ENCODE measurements at places on chromosomes 11 and 22.
A peak's percentile ranks its signal among the peaks of the same experiment; 100 is the strongest.

GRCh38 chr11:1854132-1854948 lies 1.5 kb downstream of the LSP1 start:
- DNase-seq = no peak

DNA sequence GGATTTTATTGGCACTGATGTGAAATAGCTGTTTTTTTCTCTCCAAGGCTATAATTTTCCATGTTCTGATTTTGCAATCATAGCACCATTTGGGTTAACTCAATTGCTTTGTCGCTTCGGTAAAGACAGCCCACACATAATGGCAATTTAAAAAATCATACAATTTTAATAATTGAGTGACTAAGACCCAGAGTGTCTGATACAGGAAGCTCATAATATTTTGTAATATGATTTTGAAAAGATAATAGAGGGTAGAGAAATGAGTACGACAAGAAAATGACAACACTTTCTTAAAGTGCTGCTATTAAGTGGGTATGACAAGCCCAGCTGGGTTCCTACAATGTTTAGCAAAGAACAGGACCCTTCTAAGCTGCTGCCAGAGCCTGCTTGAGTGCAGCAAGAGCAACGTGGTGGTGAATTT lies 439.1 kb downstream of the METTL15 start:
- no peak for DNase-seq

DNA sequence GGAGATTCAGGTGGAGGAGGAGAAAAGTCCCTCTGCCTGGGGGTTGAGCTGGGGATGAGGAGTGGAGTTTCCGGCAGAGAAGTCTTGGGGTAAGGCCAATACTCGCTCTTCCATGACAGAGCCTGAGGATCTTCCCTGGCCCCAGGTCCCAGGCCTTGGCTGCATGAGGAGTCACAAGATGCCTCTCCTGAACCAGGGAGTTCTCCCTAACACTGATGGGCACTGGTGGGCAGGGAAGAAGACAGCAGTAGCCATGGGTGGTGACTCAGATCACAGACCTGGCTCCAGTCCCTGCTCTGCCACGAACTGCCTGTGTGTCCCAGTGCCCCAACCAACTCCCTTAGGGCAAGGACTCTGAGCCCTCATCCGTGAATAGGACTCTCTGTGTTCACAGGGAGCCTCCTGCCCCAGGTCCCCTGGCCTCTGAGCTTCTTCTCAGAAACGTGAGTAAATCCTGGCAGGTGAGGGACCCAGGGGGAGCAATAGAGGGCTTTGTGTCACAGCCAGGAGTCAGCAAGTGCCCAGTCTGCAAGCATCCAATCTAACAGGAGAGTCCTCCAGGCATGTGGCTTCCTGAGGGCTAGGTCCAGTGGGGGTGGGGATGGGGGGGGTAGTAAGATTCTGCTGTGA lies 45.5 kb upstream of the FTH1 start:
- no peak for DNase-seq

DNA sequence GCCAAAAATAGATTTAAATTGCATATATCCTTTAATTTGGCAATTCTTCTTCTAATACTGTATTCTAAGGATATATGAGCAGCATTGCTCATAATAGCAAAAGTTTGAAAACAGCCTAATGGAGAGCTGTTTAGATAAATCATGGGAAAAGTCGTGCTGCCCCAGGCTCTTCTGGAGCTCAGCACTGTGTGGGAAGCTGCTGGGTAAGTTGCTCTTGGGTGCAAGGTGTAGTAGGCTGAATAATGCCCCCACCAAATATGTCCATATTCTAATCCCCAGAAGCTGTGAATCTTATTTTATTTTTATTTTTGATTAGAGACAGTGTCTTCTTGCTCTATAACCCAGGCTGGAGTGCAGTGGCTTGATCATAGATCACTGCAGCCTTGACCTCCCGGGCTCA lies 34.9 kb upstream of the WEE1 start:
- no peak for DNase-seq

- no peak for DNase-seq
Measured at GRCh38 chr11:35281169-35281688, 138.1 kb downstream of the SLC1A2 start.

GRCh38 chr11:1298695-1299492 lies 10.5 kb downstream of the TOLLIP start:
- peak; percentile 87 for DNase-seq

GRCh38 chr22:19775496-19776325 lies 15.1 kb downstream of the TBX1 start:
- no peak for DNase-seq

GRCh38 chr11:10625982-10626311 lies 57.5 kb upstream of the LYVE1 start:
- DNase-seq = no peak

GRCh38 chr11:134956450-134957210 lies 544.6 kb upstream of the B3GAT1 start:
- DNase-seq = no peak

- no peak for DNase-seq
Measured at GRCh38 chr11:103279821-103280220, 170.6 kb downstream of the DYNC2H1 start.

GRCh38 chr22:20199413-20199842 lies 48.6 kb upstream of the CCDC188 start:
- no peak for DNase-seq

GRCh38 chr11:96292291-96293010 lies 50.5 kb downstream of the MAML2 start:
- no peak for DNase-seq

- no peak for DNase-seq
Measured at GRCh38 chr11:107545101-107545514, 20.4 kb downstream of the ALKBH8 start.

- DNase-seq = no peak
Measured at GRCh38 chr11:18307461-18308139, 14.3 kb downstream of the HPS5 start.

DNA sequence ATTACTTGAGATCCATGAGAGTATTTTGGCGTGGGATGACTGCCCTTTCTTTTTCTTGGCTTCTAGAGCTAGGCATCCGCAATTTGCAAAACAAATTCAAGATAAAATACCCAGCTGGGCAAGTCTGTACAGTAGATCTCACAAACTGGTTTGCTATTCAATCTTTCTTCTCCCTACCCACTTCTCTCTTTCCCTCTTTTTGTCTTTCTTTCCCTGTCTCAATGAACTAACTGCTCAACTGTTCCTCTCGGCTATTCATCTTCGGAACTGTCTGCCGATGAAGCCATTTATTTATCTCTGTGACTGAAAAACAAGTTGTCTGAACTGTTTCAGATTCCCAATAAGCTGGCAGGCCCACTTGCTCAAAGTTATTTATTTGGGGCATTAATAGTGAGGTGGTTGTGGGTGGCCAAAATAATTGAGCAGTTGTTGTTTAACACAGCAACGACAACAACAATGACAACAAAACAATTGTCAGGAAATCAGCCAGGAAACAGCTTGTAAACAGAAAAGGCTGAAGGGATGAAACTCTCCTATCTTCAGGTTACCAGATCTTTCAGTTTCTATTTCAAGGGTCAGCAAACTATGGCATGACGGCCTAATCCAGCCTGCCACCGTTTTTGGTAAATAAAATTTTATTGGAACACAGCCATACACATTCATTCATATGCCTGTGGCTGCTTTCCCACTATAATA lies 76.0 kb upstream of the MTMR2 start:
- no peak for DNase-seq

- DNase-seq = no peak
Measured at GRCh38 chr11:120239713-120240640, at the start of gene POU2F3. TSS of gene POU2F3 (plus strand) at chr11:120240140. CDS start at chr11:120240344, 204 bp downstream.

DNA sequence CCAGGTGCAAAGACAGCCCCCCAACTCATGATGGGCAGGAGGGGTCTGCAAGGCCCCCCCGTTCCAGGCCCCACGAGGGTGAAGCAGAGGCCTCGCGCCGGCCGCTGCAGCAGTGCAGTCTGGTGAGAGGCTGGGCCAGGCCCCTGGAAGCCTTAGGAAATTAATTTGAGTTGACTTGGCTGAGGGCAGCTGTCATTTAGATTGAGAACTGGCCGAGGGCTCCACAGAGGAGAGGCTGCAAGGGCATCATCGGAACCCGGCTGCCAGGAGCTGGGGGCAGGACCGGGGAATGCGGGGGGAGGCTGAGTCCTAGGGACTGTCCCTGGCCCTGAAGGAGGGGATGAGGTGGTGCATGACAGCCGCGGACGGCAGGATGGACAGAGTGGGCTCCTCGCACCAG lies 39.9 kb downstream of the MN1 start:
- no peak for DNase-seq

DNA sequence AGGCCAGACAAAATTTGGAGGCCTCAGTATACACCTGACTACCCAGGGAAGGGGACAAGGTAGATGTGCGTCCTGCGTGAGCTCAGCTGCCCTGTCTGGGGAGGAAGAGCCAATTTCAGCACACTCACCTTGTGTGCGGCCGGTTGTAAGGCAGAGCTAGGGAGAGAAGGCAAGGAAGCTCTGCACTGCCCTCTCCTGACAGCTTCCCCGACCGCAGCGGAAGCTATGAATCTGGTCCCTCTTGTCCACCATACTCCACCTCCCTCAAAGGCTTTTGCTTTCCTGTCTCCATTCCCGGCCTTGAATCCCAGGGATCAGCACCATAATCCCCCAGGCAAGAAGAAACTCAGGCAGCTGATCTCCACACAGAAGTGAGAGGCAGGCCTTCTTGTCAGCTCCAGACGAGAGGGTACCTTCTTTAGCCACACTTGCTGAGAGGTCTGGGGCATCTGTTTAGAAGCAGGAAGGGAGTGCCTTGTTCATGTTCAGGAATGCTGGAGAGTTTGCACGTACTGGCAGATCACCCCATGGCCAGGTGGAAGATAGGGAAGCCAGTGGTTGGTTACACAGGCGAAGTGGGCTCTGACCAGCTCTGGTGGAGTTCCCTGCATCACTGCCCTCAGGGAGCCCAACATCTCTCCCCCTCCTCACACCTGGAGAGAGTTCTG lies 62.5 kb downstream of the FEZ1 start:
- DNase-seq = peak; percentile 57

DNA sequence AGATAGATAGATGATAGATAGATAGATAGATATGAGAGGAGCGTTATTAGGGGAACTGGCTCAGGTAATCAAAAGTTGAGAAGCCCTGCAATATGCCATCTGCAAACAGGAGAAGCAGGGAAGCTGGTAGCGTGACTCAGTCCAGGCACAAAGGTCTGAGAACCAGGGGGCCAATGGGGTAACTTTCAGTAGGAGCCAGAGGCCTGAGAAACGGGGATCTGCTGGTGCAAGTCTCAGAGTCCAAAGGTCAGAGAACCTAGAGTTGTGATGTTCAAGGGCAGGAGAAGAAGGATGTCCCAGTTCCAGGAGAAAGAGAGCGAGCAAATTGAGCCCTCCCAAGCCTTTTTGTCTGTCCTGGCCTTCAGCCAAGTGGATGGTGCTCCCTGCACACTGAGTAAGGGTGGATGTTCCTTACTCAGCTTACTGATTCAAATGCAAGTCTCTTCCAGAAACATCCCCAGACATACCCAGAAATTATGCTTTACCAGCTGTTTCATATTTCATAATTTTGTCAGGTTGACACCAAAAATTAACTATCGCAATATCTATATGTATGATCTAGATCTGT lies 87.8 kb upstream of the SLC22A12 start:
- peak; percentile 53 for DNase-seq

GRCh38 chr11:2367266-2368160 lies 9.6 kb upstream of the CD81 start:
- DNase-seq = peak; percentile 17

DNA sequence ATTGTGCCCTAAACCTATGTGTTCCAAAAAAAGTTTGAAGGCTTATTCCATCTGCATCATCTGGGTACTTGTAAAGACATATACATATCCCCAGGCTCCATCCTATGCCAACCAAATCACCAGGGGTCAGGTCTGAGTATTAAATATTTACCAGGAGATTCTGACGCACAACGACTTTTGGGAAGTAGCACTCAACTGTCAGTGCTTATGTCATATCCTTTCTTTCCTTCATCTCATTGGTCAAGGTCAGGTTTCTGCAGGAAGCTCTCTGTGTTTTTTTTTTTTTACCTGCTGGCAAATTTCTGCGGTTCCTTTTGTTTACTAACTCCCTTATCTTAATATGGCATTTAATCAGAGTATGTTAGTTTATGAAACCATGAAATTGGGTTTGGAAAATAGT lies 22.5 kb upstream of the CYP2R1 start:
- DNase-seq = no peak

DNA sequence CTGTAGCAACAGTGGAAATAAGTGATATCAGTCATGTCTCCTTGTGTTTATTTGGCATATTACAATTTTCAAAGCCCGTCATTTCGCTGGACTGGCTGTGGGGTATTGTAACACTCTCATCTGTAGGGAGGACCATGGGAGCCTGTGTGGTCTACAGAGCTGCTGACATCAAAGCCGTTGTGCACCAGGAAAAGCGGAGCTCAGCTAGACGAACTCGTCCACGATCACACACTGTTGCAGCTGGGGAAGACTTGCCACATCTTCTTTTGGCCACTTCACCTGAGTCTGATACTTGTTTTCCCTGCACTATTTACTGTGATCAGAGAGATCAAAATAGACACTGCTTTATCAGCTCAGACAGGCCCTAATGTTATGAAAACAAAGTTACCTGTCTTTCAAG lies 741.3 kb downstream of the OPCML start:
- no peak for DNase-seq

DNA sequence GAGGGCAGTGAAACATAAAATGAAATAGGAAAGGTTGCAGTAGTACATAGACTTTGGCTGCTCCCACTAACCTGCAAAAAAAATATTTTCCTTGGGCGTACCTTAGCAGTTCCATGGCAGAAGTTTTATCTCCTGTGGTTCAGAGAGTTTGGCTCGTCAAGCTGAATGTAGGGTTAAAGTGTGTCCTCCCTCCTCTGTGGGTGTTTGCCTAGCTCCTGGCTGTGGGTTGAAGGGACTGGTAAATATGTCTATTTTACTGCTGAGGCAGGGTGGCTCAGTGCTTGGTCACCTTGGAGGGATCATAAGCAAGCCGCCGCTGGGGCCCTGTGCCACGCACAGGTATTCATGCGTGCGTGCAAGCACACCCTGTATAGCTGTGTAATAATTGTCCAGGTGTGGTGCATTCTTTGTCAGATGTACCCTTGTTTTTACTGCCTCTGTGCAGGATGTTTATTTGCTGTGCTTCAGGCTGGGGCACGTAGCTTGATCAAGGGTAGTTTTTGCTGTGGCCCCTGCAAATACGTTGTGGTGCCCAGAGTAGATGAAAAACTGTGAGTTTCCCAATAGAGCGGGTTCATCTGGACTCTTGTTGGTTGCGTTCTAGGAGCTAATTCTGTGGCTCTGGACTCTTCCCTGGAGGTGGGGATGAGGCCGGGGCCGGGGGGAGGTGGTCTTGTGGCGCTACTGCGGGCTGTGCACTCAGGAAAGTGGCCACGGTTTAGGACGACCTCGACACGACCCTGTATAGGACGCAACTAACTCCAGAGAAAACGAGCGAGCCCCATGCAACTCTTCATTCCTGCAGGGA lies 732 bp upstream of the SORL1 start:
- DNase-seq = no peak

All from hematopoietic multipotent progenitor cell treated with erythropoietin and hydrocortisone succinate and interleukin-3 and kit ligand, for 4 days (in vitro differentiated cells).